Upper lobe of left lung (tissue), 6 donors: ENCODE measurements at places on chromosomes 1 and 21. TPM values are rescaled to one million over a fixed set of nuclear protein-coding genes. Genes with fewer than 3 reads are reported as not detected.
A peak's percentile ranks its signal among the peaks of the same experiment; 100 is the strongest.

DNA sequence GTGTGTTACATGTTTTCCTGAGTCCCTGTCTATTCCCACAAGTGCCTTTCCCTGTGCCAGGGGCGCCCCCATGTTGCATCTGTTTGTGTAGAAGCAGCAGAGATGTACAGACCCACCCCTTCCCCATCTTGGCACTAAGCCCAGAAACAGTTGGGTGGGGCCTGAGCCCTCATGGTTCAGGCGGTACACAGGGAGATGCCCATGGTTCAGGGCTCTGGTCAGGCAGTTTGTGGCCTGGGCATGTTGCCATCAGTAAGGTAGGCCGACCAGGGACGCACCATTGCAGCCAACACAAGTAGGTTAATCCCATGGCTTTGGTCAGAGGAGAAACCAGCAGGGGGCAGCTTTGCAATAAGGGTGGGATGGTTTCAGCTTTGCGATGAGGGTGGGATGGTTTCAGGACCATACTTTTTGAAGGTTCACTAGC lies 914 bp upstream of the ADGRB2 start:
- DNase-seq: no peak

GRCh38 chr1:2115008-2115641 lies 64.9 kb downstream of the PRKCZ start:
- peak; percentile 75 for DNase-seq

GRCh38 chr1:202702088-202702487 lies 8.2 kb downstream of the SYT2 start:
- DNase-seq: no peak

DNA sequence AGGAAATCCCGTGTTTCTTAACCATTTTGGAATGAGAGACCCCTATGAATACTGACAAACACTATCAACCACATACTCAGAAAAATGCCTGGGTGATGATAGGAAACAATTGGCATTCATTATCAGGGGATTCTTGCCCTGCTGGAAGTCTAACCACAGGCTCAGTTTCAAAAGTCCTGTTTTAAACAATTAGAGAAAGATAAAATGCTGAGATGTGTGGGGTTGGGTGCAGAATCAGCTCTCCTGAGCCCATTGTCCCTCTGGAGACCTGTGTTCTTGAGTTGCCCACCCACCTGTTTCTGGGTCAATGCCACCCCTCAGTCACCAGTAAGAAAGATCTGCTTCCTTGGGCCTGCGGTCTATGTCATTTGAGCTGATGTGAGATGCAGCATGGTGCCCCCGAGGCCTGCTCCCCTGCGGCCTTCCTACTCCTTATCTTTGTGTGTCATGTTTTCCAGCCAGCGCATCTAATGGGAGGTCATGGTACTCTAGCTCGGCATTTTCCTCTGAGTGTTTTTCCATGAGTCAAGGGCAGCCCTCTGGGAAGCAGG lies 130.3 kb upstream of the PLXNA2 start:
- no peak for DNase-seq

GRCh38 chr21:15159382-15160020 lies 94.7 kb upstream of the NRIP1 start:
- DNase-seq: no peak

GRCh38 chr1:182600745-182601415 lies 3.3 kb downstream of the RGS16 start:
- DNase-seq: no peak

DNA sequence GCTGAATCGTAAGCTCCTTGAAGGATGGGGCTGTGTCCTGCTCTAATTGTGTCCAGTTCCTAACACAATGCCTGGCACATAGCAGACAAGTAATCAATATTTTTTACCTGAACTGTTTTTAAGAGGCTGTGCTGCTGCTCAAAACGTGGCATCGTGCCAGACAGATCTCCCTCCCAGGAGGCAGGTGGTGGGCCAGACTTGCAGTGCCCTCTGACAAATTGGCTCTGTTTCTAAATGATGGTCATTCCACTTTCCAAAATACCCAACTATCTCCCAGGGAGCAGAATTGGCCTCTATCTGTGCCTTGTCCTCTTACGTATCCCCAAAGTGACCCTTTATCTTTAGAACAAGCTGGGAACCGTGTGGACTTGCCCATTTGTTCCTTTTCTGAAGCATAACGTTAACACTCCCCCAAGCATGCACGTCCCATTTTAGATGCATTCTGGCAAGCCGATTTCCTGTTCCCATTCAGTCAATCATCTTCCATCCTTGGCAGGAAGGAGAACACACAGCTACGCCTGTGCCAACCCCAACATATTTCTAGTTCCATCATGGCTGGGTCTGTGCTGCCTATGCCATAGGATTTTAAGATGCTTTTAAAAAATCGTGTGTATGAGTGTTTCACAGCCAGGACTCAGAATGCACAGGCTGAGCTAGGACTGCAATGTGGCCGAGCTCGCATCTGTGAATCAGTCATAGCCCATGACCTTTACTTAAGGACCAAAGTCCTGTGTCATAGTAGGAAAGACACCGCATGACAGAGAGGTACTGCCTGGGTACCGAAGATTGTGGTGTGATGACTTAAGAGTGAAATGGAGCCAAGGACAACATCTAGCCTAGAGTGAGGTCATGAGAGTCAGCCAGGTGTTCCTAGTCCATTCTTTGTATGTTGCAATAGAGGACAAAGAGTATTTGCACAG lies 408.6 kb downstream of the PRDM2 start:
- DNase-seq: no peak

- no peak for DNase-seq
Measured at GRCh38 chr1:54297596-54298283, 97.8 kb downstream of the MRPL37 start.

- DNase-seq: no peak
Measured at GRCh38 chr1:63967901-63968300, 194.1 kb downstream of the ROR1 start.

GRCh38 chr1:27395441-27396195 lies 3.2 kb downstream of the GPR3 start:
- peak; percentile 80 for DNase-seq

DNA sequence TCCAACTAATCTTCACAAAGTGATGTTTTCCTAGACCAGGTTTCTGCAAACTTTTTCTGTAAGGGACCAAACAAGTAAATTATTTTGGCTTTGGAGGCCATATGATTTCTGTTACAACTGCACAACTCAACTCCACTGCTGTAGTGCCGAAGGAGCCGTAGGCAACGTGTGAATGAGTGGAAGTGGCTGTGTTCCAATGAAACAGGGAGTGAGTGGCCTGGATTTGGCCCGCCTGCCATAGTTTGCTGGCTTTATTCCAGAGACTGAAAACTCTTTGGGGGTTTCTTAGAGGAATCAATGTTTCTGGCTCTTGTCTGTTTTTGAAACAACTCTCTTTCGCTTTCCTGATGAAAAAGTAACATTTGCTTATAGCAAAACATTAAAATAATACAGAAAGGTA lies 12.6 kb upstream of the ACTL8 start:
- DNase-seq: no peak

- DNase-seq: no peak
Measured at GRCh38 chr1:218546314-218546713, 201.2 kb downstream of the TGFB2 start.

DNA sequence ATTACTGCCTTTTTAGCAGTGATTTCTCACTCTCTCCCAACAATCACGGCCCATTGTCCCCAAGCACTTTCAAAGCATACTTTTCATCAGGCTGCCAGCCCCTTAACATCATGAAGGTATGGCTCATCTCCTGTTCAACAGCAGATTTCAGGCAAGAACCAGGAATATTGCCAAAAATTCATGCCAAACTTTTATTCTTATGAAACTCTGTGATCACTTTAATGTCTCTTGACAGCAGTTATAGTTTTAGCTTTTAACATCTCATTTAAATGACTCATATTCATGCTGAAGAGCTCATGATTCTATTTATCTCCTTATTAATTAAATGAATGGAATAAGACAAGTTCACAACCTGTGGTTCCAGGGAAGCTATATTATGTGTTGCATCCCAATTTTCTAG lies 235.1 kb downstream of the GRIK1 start:
- no peak for DNase-seq

GRCh38 chr21:42862774-42863503 lies 16.4 kb downstream of the WDR4 start:
- DNase-seq: peak; percentile 62

DNA sequence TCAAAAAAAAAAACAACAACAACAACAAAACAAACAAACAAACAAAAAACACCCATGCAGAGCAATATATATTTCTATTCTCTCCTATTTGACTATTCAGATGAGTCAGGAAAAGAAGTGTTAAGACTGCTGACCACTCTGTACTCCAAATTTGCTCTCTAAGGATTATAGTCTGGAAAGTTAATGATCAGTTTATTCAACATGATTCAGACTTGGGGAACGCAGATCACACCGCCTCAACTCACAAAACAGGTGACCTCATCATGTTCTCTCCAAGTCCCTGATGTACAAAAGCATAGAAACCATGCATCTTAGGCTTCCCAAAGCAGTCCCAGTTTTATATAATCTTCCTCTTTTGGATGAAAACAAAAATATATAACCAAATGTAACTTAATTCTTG lies 51.9 kb upstream of the PRRC2C start:
- no peak for DNase-seq

GRCh38 chr1:230303069-230303468 lies 123.1 kb downstream of the PGBD5 start:
- no peak for DNase-seq

DNA sequence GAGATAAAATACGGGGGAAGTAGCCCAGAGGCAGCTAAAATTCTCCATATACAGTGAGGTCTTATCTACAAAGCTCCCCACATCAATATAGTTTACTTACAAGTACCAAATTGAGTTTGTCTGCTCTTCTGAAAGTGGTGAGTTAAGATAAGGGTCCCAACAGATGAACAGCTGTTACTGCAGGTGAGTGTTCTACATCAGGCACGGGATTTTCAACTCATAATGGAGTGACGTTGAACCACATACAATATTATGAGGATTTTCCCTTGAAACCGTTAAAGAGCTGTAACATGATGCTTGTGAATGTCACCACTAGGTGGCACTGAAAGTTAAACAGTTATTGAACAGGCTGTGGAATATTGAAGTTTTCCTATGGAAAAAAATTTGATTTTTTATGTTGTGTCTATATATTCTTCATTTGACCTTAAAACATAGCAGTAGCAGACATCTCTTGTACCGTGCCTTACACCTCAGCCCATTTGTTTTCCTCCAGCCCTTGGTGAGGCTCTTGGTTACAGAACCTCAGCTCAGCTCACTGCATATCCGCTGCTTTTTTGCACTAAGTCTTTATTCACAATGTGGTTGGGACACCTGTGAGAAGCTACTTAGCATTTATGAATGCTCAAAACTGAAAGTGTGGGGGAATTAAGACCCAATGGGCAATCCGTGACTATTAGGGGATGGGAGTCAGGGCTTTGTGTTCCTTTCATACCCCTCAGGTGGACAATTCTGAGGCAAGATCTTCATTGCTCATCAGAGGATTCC lies 23.2 kb downstream of the CD1D start:
- no peak for DNase-seq

DNA sequence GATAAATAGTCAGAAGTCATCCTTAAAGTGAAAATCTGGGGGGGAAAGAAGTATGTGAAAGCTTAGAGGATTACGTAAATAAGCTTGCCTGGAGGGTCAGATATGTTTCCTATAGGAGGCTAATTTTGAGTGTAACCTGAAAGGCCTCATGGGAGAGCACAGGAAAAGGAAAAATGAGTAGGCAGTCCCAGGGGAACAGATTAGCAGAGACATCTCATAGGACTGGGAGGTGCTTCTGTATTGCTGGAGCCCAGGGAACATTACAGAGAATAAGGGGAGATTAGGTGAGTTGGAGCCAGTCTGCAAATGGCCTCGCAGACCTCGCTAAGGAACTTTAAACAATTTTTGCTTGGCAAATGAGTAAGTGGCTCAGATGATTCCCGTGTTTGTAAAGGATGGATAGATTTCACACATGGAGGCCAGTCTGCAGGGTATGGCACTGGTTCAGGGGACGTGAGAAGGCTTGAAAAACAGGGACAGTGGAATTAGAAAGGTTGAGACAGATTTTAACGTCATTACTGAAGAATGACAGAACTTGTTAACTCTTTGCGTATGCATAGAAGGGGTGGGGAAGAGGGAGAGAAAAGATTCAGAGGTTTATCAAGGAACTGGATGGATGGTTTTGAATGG lies 149.1 kb downstream of the GREM2 start:
- DNase-seq: no peak

- no peak for DNase-seq
Measured at GRCh38 chr1:243672539-243673074, 177.4 kb downstream of the AKT3 start.

GRCh38 chr1:82515650-82516049 lies 714.9 kb downstream of the ADGRL2 start:
- DNase-seq: no peak

- no peak for DNase-seq
Measured at GRCh38 chr1:154237435-154237834, 16.7 kb downstream of the UBAP2L start.

- no peak for DNase-seq
Measured at GRCh38 chr1:159066108-159066507, 10.5 kb downstream of the AIM2 start.

- DNase-seq: no peak
Measured at GRCh38 chr21:28181730-28182129, 810.9 kb downstream of the LTN1 start.

GRCh38 chr21:27643326-27643725 lies 676.4 kb upstream of the ADAMTS5 start:
- no peak for DNase-seq

LAMC1 gene
- total RNA-seq: 100 TPM

SH2D1B gene
- 1.1 TPM for total RNA-seq

MYOG gene
- total RNA-seq: not detected

NBPF4 gene
- not detected for total RNA-seq

ICOSLG gene
- total RNA-seq: 12.6 TPM

SPRR2F gene
- not detected for total RNA-seq

TACSTD2 gene
- total RNA-seq: 117 TPM

UBE2U gene
- not detected for total RNA-seq

PIGM gene
- total RNA-seq: 6.5 TPM

RYR2 gene
- total RNA-seq: 1.8 TPM

ELF3 gene
- total RNA-seq: 228 TPM

NPPB gene
- not detected for total RNA-seq
